Fibroblast of skin of right biceps (primary cell): ENCODE measurements at places on chromosomes 11 and 22.

GRCh38 chr11:73149105-73149504, 7.0 kb upstream of the FCHSD2 start:
- no peak for DNase-seq

GRCh38 chr11:132248580-132248979, 878.2 kb downstream of the NTM start:
- DNase-seq = no peak

DNA sequence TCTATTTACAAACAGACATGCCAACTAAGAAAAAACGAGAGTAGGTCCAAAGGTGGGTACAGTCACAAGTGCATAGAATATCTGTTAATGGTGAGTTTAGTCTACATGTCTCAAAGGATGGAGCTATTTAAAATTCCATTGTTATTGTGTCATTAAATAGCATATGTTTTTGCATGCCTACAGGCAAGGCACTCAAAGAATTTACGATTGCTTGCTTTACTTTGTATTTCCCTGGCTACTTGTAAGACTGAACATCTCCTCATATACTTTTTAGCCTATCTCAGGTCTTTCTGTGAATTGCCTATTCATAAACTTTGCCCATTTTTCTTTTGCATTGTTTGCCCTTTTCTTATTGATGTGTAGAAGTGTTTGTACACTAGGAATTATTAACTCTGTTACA, 39.7 kb downstream of the DEUP1 start:
- DNase-seq = peak; percentile 55

GRCh38 chr11:102254047-102254446, 63.2 kb upstream of the BIRC3 start:
- DNase-seq = no peak

- peak; percentile 33 for DNase-seq
Measured at GRCh38 chr11:100684101-100685065, 2.7 kb upstream of the ARHGAP42 start.

DNA sequence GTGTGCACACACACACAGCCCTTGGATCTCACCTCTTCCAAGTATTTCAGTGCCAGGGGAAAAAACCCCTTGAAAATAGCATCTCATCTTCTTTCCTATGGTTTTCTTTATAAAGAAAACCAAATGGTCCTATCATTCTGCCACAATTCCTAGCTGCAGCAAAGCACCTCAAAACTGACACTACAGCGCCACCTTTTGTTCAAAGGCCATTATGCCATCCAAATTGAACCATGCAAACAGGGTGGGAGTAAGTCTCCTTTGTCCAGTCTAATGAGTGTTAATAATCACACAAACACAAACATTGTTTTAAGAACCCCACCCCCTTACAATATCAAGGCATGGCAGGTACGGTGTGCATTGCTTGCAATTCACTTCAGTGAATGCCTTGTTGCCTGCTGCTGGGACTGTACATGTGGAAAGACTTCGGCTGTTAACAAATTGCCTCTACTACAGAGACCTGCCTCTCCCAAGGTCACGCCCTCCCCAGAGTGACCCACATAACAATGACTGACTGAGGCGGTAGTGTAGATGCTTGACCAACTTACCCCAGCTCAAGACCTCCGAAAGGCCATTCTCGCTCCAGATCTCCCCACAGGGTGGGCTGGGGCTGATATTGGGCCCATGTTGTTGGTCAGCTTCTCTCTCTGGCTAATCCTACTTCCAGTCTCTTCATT, 31.7 kb downstream of the FAM181B start:
- peak; percentile 38 for DNase-seq

DNA sequence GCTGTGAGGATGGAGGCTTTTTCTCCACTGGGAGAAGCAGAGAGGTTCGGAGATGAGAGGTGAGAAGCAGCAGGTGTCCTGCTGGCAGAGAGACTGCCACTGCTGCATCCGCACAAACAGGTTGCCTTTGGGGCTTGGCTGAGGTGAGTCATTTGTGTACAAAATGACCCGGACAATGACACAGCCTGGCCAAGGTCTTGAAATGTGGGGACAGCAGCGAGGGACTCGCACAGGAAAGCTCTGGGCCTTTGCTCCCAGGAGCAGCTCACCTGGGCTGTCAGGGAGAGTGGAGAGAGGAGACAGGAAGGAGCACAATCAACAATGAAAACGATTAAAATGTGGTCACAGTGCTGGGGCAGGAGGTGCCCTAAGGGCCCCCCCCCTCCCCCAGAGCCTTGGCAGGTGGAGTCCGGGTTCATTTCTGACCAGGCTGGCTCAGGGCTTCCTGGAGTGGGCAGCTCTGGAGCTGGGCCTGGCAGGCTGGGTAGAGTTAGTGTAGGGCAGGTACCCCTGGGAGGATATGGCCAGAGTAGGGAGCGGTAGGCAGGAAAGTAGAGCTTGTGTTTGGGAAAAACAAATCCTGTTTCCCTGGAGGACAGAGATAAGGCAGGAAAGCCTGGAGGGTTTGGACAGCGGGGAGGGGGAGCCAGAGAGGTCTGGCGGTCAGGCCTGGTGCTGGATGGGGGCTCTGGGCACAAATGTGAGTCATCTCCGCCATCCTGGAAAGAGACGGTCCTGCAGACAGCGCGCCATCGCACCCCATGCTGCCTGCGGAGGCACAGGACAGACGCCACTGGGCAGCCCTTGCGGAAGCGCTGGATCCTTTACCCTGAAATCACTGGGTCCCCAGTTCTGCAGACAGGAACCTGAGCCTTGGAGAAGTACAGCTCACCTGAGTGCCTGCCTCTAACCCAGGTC, 37.8 kb upstream of the CELSR1 start:
- DNase-seq = no peak

DNA sequence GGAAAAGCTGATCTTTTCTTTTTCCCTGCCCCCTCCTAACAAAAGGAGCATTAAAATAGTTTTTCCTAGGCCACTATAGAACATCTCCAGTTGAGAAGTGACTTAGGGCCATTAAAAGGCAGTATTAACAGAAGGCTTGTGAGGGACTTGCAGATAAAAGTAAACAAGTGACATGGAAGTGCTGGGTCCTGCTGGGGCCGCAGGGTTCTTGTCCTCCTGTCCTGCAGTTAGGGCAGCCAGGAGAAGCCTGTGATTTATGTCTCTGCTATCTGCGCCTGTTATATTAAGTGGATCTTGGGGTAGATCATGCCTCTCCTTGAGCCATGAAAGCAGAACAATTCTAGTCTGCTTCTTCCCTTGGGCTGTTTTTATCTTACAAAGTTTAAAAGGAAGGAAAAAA, 271.4 kb upstream of the C11orf87 start:
- DNase-seq = no peak

DNA sequence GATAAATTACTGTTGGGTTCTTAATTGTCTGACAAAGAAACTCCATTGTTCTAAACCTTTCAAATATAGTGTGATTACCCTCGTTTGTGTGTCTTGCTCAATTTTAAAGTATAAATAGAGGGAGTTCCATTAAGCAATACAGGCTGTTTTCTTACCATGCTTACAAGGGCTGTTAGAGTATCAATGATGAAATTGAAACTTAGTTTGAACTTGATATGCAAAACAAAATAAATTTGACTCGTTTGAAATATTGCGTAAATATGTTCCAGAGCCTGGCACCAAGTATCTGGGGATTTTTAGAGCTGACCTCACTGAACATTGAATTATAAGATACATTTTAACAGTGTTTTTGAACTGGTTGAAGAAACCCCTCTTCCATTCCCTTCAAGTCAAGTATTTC, 31.7 kb downstream of the TEAD1 start:
- no peak for DNase-seq

- no peak for DNase-seq
Measured at GRCh38 chr22:23743303-23743705, 7.6 kb downstream of the ZNF70 start.

GRCh38 chr11:130139401-130139800, 20.2 kb upstream of the ST14 start:
- no peak for DNase-seq

GRCh38 chr11:33103836-33104235, 57.4 kb downstream of the CSTF3 start:
- no peak for DNase-seq

GRCh38 chr11:121965330-121965729, 150.7 kb downstream of the BLID start:
- DNase-seq = peak; percentile 81

GRCh38 chr11:15674756-15675155, 560.0 kb downstream of the INSC start:
- no peak for DNase-seq
